ENCODE measurements at places on chromosomes 5 and 9. TPM values are rescaled to one million over a fixed set of nuclear protein-coding genes. Genes with fewer than 3 reads are reported as not detected.
A peak's percentile ranks its signal among the peaks of the same experiment; 100 is the strongest.

DNA sequence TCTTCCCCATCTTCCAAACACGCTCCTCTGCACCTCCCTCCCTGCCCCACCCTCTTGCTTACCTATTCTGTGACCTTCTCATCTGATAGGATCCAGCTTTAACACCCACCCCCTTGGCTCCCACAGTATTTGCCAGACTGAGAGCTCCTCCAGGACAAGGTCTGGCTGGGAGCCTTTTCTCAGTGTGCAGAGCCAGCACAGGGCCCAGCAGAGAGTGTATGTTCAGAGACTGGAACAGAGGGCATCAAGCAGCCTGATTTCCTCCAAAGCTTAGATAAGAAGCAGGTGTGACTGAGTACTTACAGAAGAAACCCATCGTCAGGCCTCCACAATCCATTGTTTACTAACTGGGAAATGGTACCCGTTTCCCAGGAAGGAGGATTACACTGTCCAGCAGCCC, 26.6 kb downstream of the LHX6 start:
- no peak for DNase-seq

DNA sequence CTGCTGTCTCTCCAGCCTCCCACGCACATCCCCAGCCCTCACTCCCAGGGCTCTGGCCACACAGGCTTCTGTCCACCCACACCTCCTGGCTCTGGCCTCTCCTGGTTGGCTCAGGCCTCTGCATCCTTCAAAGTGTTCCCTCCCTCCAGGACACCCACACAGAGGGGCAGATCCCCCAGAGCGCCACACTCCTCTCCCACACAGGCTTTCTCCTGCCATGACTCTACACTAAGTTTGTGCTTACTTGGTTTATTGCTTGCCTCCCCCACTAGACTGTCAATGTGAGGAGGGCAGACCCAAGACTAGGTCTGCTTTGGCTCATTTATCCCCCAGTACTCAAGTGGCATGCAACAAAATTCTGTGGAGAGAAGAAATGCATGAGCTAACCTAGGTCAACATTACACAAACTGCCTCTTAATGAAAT, 67.0 kb upstream of the SPOCK1 start:
- no peak for DNase-seq

- peak; percentile 4 for DNase-seq
Measured at GRCh38 chr5:174608631-174609097, 115.7 kb upstream of the MSX2 start.

DNA sequence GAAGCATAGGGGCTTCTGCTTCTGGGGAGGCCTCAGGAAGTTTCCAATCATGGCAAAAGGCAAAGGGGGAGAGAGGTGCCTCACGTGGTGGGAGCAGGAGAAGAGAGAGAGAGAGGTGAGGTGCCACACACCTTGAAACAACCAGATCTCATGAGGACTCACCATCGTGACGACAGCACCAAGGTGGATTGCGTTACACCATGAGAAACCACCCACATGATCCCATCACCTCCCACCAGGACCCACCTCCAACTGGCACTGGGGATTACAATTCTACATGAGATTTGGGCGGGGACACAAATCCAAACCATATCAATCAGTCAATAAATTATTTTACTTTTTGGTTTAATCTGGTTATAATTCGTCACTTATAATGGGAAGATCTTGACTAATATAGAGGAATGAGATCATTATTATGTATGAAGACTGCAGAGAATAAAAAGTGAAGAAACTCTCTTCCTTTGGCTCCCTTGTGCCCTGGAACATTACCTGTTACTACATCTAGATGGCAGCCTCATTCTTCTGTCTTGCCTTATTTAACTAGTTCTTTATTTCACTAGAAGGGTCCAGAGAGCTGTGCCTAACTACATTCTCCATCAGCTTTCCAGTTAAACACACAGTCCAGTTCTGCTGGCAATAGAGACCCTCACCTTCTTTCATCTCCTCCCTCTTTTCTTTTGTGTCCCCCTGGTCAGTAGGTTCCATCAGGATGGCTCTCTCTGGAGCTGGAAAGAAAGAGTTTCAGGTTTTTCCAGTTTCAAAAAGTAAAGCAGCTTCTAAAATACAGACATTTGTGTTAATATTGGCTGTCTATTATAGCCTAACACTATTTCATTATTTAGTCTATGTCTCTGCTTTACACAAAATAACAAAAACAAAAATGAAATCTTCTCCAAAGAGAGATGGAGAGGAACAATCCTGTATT, 21.7 kb upstream of the SPINK7 start:
- no peak for DNase-seq

GRCh38 chr9:94685359-94685758, 41.1 kb upstream of the AOPEP start:
- DNase-seq: no peak

DNA sequence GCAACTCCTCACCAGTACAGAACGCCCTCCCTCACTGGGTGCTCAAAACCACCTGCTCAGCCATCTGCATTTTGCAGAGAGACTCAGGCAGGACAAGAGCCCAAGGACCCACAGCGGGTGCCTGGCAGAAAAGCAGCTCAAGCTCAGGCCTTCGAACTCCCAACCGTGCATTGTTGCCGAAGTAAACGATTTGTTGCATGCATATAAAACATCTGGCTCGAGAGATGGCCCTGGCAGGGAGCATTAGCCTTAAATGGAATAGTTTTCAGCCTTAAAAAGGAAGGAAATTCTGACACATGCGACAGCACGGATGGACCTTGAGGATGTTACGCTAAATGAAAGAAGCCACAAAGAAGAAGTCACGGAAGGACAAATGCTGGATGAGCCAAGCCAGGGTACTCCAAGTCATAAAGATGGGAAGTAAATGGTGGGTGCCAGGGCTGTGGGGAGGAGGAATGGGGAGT, 160.4 kb upstream of the PHYKPL start:
- no peak for DNase-seq

DNA sequence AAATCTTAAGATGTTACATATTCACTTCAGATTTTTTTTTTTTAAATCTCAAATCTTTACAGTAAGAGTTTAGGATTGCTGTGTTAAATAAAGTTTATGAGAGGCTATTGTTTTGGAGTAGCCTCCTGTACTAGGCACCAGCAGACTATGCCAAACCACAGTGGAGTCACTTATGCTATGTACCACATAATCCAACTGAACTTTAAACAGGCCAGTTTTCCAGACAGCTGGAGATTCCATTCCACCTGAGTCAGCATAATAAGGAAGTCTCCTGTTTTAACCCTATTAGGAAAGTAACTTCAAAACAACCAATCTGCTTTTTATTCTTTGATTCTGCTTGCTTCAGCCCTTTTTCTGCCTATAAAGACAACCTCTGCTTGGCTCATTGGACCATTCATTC, 205.2 kb downstream of the CSNK1G3 start:
- no peak for DNase-seq

DNA sequence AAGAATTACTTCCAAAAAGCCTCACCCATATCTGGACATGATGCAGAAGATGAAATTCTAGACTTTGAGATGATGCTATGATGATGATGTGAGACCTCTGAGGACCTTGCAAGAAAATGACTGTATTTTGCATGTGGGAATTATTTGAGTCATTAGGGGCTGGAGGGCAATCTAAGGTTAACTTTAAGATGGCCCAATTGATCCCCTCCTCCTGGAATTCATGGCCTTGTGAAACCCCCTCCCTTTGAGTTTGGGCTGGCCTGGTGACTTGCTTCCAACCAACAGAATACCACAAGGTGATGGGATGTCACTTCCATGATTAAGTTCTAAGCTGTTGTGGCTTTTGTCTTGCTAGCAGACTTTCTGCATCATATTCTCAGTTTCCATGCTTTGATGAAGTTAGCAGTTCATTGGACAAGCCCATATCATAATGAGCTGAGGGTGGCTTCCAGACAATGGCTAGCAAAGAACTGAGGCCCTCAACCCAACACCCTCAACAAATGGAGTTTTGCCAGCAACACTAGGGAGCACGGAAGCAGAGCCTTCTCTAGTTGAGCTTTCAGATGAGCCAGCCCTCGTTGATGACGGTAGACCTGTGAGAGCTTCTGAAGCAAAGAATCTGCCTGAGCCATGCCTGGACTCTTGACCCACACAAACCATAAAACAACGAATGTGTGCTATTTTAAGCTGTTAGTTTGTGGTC, 7.4 kb upstream of the AMACR start:
- peak; percentile 27 for DNase-seq

- DNase-seq: no peak
Measured at GRCh38 chr9:133167769-133168168, 4.1 kb upstream of the GBGT1 start.

DNA sequence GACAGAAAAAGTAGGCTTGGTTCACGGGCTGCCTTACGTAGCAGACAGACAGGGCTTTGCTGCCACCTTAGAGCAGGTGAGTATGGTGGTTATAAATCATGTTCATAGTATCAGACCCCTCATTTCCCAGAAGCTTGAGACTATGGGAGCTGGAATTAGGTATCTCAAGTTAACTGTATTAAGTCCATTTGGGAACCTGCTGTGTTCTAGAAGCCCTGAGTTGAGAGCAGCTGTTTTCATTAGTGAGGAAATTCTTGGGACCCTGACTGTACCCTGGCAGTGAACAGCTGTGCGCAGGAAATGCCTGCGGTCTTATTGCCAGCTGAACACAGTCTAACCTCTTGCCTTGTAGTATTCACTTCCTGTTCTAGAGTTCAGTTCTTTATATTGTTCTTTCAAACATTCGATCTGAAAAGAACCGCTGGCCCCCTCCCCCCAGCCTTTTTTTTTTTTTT, 29.8 kb downstream of the UGCG start:
- peak; percentile 53 for DNase-seq

DNA sequence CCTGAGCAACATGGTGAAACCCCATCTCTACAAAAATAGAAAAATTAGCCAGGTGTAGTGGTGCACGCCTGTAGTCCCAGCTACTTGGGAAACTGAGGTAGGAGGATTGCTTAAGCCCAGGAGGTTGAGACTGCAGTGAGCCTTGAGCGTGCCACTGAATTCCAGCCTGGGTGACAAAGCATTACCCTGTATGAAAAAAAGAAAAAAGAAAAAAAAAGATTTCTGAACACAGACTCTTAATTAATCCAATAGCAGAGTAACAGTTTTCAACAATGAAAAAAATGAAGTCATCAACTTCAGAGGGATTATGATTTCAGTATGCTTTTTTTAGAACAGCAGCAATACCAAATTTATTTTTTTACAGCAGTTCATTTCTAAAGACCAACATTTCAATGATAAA, 118.8 kb upstream of the TNPO1 start:
- DNase-seq: no peak

GRCh38 chr5:35198075-35198474, 32.2 kb downstream of the PRLR start:
- no peak for DNase-seq

- no peak for DNase-seq
Measured at GRCh38 chr9:136613824-136614371, 48.8 kb upstream of the EGFL7 start.

DNA sequence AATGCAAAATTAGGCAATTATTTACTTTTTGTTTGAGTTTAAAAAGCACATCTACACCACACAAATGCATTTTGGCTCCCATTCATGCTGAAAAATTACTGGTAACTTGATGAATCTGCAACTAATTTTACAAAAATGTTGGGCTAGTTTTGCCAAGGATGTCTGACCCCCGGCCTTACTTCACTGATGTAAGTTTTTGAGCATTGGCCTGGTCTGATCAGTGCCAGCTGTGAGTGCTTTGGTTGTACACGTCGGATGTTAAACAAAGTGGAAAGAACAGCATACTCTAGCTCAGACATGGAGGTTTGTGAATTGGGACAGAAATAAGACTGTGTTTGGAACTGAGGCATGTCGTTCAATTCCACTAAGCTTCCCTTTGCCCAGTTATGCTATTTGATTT, 1044.2 kb downstream of the TLE4 start:
- DNase-seq: no peak

DNA sequence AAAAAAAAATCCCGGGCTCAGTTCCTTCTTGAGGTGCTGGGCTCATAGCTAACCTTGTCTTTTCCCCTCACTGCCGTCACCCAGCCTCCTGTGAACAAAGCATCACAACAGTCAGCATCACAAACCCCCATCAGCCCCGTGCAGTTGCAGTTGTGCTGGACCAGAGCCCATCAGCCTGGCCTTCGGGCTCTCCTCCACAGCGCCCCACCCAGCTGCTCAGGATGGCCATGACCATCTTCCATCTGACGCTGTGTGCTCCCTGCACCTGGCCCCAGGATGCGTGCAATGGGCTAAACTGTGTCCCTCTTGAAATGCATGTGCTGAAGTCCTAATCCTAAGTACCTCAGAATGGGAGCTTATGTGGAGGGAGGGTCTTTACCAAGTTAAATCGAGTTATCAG, 48.1 kb downstream of the NSUN2 start:
- no peak for DNase-seq

DNA sequence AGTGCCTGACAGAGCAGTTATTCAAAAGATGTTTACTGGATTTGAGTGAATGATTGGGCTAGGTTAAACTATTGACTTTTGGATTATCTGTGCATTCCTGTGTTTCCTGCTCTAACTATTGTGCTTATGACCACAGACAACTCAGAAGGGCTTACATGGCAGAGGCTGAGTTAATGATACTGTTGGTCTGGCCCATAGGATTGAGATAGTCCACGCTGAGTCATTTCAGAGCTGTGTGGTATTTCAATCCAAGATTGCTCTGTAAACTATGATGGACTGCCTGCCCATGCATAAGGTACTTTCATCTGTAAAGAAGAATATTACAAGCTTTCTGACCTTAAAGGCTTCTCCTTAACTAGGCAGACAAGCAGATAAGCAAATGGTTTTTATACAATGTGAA, 49.1 kb upstream of the SLIT3 start:
- no peak for DNase-seq

DNA sequence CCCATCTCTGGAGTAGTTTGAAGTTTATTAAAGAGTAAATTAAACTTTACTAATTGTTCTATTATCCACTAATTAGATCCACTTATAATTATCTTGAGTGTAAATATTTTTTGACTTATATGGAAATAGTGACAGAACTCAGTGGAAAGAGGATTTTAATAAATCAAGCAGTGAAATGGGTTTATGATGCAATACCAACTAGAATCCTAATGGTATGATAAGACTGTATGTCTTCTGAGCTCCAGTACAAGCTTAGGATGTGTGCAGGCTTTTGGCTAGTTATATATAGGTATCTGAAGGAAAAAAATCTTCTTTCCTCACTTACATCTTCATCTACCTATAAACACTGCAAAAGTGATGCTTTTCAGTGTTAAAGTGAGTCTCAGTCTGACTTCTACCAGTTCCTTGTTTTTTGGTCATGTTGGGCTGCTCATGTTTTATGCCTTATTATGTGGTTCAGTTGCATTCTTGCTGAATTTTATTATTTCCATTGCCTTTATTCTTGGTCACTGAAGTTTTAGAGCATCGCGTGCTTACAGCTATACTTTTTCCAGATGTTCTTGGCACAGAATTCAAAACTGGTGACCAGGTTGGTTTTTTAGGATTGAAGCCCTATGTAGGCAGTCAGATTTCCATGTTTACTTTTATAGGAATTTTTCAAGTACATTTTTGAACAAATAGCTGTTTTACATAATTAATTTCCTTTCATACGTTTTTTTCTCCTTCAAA, 30.5 kb downstream of the XRCC4 start:
- no peak for DNase-seq

The TUBB4B gene
- total RNA-seq: 274 TPM

The PPP1R26 gene
- total RNA-seq: 0.20 TPM

The SMIM33 gene
- total RNA-seq: not detected

The PCDHGC3 gene
- 0.33 TPM for total RNA-seq

The GPR151 gene
- not detected for total RNA-seq

The TAF7 gene
- total RNA-seq: 60.4 TPM

The LCN12 gene
- total RNA-seq: 0.84 TPM

The PCDHA3 gene
- total RNA-seq: not detected

The DCP2 gene
- 78.0 TPM for total RNA-seq

The FAM170A gene
- total RNA-seq: not detected

The SLC1A3 gene
- 0.42 TPM for total RNA-seq

The P4HA2 gene
- total RNA-seq: 8.7 TPM

Measured in activated naive CD8-positive, alpha-beta T cell treated with anti-CD3 and anti-CD28 coated beads for 36 hours (primary cell).